ENCODE measurements at places on chromosomes 3 and 15. TPM values are rescaled to one million over a fixed set of nuclear protein-coding genes. Genes with fewer than 3 reads are reported as not detected.
A peak's percentile ranks its signal among the peaks of the same experiment; 100 is the strongest.

DNA sequence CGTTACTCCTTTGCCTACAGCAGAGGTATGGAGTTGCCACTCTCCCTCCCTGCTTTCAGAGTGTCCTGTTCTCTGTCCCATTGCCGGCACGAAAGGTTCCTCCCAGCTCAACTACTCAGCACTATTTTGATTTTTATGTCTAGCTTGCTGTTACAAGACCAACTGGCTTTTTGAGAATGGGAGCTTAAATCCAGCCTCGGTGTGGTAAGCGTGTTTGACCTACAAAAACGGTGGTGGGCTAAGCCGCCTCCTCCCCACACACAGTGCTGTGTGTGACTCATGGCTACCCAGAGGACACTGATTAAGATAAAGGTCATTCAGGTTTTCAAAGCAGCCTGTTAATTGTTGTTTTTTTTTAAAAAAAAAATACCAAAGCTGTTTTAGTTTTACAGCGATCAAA is 64.5 kb downstream of the LRTM1 start:
- no peaks in the 10 kb centered on the region for H3K36me3 ChIP-seq
- DNase-seq: no peak
- H3K4me1 ChIP-seq: no peaks in the 10 kb centered on the region
- H3K27me3 ChIP-seq: no peaks in the 10 kb centered on the region

The FSIP1 gene
- total RNA-seq: 0.58 TPM

DNA sequence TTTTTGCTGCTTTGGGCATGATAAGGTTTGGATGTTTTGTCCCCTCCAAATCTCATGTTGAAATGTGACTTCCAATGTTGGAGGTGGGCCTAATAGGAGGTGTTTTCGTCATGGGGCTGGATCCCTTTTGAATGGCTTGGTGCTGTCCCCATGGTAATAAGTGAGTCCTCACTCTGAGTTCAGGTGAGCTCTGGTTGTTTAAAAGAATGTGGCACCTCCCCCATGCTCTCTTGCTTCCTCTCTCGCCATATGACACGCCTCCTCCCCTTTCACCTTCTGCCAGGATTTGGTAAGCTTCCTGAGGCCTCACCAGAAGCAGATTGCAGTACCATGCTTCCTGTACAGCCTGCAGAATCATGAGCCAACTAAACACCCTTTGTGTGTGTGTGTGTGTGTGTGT is 255.5 kb downstream of the EPHB1 start:
- no peak for DNase-seq
- H3K4me3 ChIP-seq: no peak overlapping the region

DNA sequence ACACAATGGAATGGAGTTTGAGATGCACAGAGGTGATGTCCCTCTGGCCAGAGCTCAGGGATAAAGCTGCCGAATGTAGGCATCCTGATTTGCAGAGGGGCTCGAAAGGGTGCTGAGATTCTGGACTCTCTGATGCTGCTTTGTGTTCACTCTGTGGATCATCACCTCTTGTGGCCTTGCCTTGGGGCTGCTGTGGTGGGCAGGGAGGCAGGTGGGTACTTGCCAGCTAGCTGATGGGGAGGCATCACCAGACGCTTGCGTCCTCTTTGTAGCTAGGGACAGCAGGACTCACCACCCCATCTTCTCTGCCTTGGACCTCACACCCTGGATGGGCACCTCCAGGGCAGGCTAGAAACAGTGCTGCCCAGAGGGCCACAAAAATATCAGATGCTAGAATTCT is 14.6 kb upstream of the RASGRF1 start:
- DNase-seq: no peak
- peaks cover 42% of the 10 kb centered on the region for H3K27me3 ChIP-seq
- H3K27ac ChIP-seq: no peak overlapping the region
- H3K36me3 ChIP-seq: no peaks in the 10 kb centered on the region

DNA sequence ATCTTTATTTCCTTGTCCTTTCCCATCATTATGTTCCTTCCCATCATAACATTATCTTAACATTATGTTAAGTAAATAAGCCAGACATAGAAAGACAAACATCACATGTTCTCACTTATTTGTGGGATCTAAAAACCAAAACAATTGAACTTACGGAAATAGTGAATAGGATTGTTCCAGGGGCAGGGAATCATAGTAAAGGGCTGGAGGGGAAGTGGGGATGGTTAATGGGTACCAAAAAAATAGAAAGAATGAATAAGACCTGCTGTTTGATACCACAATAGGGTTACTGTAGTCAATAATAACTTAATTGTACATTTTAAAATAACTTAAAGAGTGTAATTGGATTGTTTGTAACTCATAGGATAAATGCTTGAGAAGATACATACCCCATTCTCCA is 36.7 kb upstream of the MBNL1 start:
- H3K4me3 ChIP-seq: no peak overlapping the region
- H3K36me3 ChIP-seq: peaks cover 10% of the 10 kb centered on the region
- no peak for DNase-seq
- no peak overlapping the region for H3K27ac ChIP-seq
- peaks cover 37% of the 10 kb centered on the region for H3K4me1 ChIP-seq
- no peaks in the 10 kb centered on the region for H3K27me3 ChIP-seq

DNA sequence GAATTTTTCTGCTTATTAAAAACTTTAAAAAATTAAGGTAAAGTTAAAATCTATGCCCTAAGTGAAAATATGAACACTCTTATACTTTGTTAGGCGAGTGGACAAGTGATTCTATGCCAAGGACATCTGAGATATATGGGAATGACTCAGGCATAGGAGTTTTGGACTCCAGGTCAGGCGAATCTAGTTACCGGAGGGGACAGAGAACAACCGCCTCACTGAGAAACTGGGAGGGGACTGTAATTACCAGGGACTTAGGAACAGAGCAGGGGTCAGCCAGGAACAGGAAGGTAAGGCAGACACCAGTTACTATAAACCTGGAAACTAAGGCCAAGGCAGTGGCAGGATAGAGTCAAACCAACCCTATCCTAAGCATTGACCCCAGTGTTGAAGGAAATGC is 16.8 kb upstream of the ATP1B3 start:
- no peak overlapping the region for H3K4me3 ChIP-seq
- no peak overlapping the region for H3K27ac ChIP-seq
- H3K36me3 ChIP-seq: no peaks in the 10 kb centered on the region
- no peaks in the 10 kb centered on the region for H3K4me1 ChIP-seq

- H3K4me3 ChIP-seq: peak overlapping the region; percentile 99
- H3K27ac ChIP-seq: peak overlapping the region; percentile 47
- H3K36me3 ChIP-seq: peaks cover 45% of the 10 kb centered on the region
- peaks cover 30% of the 10 kb centered on the region for H3K4me1 ChIP-seq
- no peaks in the 10 kb centered on the region for H3K27me3 ChIP-seq
- no peak for DNase-seq
Measured at GRCh38 chr15:63155486-63155885, 1.8 kb downstream of the RPS27L start.

The TBL1XR1 gene
- 187 TPM for total RNA-seq

- H3K27ac ChIP-seq: no peak overlapping the region
- H3K4me3 ChIP-seq: no peak overlapping the region
- DNase-seq: no peak
- no peaks in the 10 kb centered on the region for H3K4me1 ChIP-seq
- H3K27me3 ChIP-seq: no peaks in the 10 kb centered on the region
Measured at GRCh38 chr3:175913286-175913685, 1054.2 kb downstream of the NAALADL2 start.

GRCh38 chr3:123773681-123774431 is 110.3 kb downstream of the MYLK start:
- no peak for DNase-seq
- H3K27ac ChIP-seq: no peak overlapping the region
- peaks cover 11% of the 10 kb centered on the region for H3K27me3 ChIP-seq

- DNase-seq: no peak
- peak overlapping the region; percentile 82 for H3K4me3 ChIP-seq
- no peaks in the 10 kb centered on the region for H3K27me3 ChIP-seq
- H3K27ac ChIP-seq: peak overlapping the region; percentile 21
Measured at GRCh38 chr3:194632226-194632808, 902 bp downstream of the TMEM44 start.

The NAA50 gene
- 106 TPM for total RNA-seq

DNA sequence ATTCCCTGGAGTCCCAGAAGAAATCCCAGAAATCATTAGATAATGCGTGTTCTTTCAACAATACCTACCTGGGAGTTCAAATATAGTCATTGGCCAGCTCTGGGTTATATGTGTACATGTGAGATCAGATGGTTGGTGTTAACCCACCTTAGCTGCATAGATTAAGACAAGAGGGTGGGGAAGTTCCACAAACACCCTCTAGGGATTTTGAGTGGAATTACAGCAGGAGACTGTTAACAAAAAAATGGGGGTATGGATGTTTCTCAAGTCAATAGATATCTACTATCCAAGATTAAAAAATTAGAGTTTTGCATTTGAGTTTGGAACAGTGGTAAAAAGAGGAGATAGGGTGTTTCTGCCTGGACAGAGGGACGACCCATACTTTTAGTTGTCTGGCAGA is 282.5 kb upstream of the CNTN3 start:
- no peaks in the 10 kb centered on the region for H3K36me3 ChIP-seq
- no peak overlapping the region for H3K27ac ChIP-seq
- no peaks in the 10 kb centered on the region for H3K4me1 ChIP-seq
- no peak overlapping the region for H3K4me3 ChIP-seq
- DNase-seq: no peak

The CFAP20DC gene
- 1.4 TPM for total RNA-seq

The STRIT1 gene
- total RNA-seq: not detected

DNA sequence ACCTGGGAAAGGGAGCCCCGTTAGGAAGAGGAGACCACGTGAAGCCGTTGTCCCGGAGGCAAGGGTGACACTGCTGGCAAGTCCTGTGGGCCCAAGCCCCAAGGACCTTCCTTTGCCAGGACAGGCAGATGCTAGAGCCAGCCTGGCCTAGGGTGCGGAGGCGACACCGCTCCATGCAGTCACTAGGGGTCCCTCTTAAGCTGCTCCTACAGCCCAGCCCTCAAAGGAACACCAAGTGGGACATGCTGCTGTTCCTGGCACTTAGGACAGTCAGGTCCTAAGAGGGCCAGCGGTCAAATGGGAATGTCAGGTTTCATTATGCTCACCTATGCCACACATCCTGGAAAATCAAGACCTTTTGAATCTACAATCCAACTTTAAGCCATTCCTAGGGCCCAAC is 59.7 kb downstream of the RPN1 start:
- no peak for DNase-seq
- H3K27me3 ChIP-seq: peaks cover 2% of the 10 kb centered on the region
- no peak overlapping the region for H3K4me3 ChIP-seq
- H3K27ac ChIP-seq: no peak overlapping the region
- no peaks in the 10 kb centered on the region for H3K36me3 ChIP-seq

The TIPIN gene
- total RNA-seq: 27.2 TPM

The SOX14 gene
- total RNA-seq: not detected

GRCh38 chr3:31247850-31248562 is 284.7 kb upstream of the STT3B start:
- no peak overlapping the region for H3K27ac ChIP-seq
- DNase-seq: no peak
- H3K4me3 ChIP-seq: no peak overlapping the region
- peaks cover 19% of the 10 kb centered on the region for H3K36me3 ChIP-seq

- no peaks in the 10 kb centered on the region for H3K27me3 ChIP-seq
- DNase-seq: no peak
- H3K27ac ChIP-seq: no peak overlapping the region
- no peak overlapping the region for H3K4me3 ChIP-seq
Measured at GRCh38 chr3:90011131-90011530, 903.7 kb downstream of the EPHA3 start.

DNA sequence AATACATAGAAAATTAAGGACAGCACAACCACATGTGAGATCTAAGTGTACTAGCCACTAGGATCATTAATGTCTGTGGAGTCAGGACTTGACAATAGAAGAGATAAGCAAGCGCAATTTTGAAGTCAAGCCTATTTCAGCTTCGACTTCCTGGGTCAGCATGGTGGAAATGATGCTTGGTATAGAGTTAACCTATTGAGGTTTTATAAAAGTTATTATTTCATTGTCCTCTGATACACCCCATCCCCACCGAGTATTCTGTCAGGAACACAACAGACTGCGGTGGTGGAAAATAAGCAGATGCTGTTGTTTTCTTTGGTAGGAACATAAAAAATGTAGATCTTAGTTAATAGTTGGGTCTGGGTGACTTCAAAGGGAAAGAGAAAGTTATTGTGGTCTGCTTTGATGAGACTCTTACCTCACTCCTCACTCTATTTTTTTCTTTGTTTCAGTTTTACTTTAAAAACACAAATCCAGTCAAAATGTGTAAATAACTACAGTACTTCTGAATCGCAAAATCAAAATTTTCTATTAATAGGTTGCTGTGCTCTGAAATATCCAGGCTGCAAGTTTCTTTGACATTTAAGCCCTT is 82.1 kb downstream of the IL5RA start:
- no peak overlapping the region for H3K4me3 ChIP-seq
- H3K27ac ChIP-seq: no peak overlapping the region
- peaks cover 1% of the 10 kb centered on the region for H3K27me3 ChIP-seq
- no peaks in the 10 kb centered on the region for H3K36me3 ChIP-seq
- peaks cover 7% of the 10 kb centered on the region for H3K4me1 ChIP-seq

DNA sequence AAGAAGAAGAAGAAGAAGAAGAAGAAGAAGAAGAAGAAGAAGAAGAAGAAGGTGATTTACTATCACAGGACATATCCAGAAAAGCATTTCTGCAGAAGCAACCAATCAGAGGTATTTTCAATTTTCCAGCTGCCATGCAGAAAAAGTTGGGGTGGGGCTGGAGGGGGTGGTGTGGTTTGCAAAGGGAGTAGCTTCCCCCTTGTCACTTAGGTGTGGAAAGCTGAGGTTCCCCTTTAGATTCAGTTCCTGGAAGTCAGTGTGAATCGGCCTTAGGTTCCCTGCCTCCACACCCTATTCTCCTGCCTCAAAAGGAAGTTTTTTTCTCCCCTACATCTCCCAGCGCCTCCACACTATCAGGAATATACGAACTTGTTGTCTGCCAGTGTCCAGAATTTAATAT is 276.7 kb upstream of the ARRDC4 start:
- no peaks in the 10 kb centered on the region for H3K36me3 ChIP-seq
- H3K4me1 ChIP-seq: no peaks in the 10 kb centered on the region
- DNase-seq: no peak
- no peaks in the 10 kb centered on the region for H3K27me3 ChIP-seq
- no peak overlapping the region for H3K4me3 ChIP-seq

- H3K27ac ChIP-seq: no peak overlapping the region
- DNase-seq: no peak
- H3K4me1 ChIP-seq: peaks cover 2% of the 10 kb centered on the region
- peaks cover 22% of the 10 kb centered on the region for H3K36me3 ChIP-seq
Measured at GRCh38 chr3:43522727-43523362, 99.0 kb downstream of the ANO10 start.

- H3K4me1 ChIP-seq: peaks cover 20% of the 10 kb centered on the region
- no peaks in the 10 kb centered on the region for H3K36me3 ChIP-seq
- DNase-seq: no peak
- H3K4me3 ChIP-seq: peak overlapping the region; percentile 71
- H3K27ac ChIP-seq: no peak overlapping the region
Measured at GRCh38 chr15:41620536-41621199, 39.5 kb upstream of the MGA start.

GRCh38 chr3:134810052-134810435 is 15.0 kb downstream of the EPHB1 start:
- H3K4me3 ChIP-seq: no peak overlapping the region
- peaks cover 3% of the 10 kb centered on the region for H3K4me1 ChIP-seq

The HTR3E gene
- not detected for total RNA-seq
